ENCODE measurements at places on chromosomes 16 and 17.

- no peak for DNase-seq
Observed at GRCh38 chr17:46170639-46171429, 22.4 kb downstream of the KANSL1 start.

GRCh38 chr17:46795379-46795952 lies 23.0 kb downstream of the WNT3 start:
- no peak for DNase-seq

GRCh38 chr16:78551487-78552085 lies 452.1 kb downstream of the WWOX start:
- peak; percentile 92 for DNase-seq

DNA sequence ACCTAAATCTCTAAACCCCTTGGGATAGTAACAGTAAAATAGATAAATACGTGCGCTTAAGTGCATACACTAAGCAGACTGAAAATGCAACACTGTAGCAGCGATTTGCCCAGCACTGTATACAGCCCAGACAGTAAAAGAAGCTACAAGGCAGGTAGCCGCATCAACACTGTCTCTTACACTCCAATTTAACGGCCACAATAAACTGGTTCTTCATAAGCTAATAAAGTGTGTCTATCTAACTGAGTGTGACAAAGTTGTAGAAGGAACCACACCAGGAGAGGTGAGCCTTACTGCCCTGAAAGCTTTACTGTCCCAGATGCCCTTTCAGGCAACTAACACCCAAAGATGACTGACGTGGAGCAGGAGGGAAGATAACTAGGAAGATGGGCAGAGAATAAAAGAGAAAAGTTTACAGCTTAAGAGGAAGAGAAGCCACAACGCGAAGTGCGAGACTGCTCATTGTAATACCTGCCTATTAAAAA lies 847 bp downstream of the ZDHHC7 start:
- peak; percentile 18 for DNase-seq

GRCh38 chr16:26768385-26769010 lies 298.2 kb upstream of the C16orf82 start:
- DNase-seq, result peak; percentile 22

GRCh38 chr16:85639529-85640253 lies 26.6 kb downstream of the GSE1 start:
- DNase-seq, result peak; percentile 97

DNA sequence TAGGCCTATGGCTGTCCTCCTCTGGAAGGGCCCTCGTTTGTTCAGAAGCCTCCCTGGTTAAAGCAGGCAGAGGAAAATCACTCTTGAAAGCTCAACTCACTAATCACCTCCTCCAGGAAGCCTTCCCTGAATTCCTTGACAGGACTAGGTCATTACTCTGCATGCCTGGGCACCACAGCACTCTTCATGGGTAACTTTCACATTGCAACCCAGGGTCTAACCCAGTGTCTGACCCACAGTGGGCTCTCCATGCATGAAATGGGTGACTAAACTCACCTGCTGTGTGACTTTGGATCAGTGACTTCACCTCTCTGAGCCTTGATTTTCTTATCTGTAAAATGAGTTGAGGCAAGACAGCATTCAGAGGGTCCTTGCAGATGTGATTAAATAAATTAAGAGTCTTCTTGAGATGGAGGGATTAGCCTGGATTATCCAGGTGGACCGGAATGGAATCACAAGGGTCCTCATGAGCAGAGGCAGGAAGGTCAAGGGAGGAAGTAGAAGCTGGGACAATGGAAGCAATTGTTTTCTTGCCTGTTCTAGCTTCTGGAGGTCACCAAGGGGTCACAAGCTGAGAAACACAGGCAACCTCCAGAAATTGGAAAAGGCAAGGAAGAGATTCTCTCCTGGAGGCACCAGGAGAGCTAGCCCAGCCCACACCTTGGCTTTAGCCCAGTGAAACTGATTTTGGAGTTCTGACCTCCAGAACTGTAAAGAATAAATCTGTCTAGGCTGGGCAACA lies 3.8 kb upstream of the RAI1 start:
- DNase-seq, result no peak

DNA sequence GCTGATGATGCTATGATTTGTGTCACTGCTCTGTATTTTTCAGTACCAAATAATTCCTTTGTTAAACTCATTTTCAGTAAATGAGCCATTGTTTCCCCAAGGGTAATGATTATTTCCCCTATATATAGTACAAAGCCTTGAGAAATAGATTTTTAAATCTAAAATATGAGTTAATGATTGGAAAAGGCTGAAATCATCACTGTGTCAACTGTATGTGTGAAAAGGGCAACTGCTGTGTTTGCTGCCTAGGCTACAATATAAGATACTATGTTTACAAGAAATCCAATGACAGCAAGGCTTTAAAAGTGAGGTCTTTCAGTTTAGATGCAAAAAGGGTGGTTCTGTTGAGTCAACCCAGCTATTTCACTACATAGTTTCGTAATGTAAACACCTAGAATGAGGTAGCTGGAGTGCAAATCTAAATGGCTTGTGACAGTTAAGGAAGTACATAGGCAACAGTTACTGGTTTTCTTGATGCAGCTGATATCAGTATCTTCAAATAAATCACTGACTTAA lies 15.3 kb downstream of the NLK start:
- no peak for DNase-seq

GRCh38 chr16:15509593-15510535 lies 75.5 kb downstream of the BMERB1 start:
- DNase-seq, result no peak

- DNase-seq, result no peak
Observed at GRCh38 chr16:84496991-84497390, 7.5 kb downstream of the MEAK7 start.

DNA sequence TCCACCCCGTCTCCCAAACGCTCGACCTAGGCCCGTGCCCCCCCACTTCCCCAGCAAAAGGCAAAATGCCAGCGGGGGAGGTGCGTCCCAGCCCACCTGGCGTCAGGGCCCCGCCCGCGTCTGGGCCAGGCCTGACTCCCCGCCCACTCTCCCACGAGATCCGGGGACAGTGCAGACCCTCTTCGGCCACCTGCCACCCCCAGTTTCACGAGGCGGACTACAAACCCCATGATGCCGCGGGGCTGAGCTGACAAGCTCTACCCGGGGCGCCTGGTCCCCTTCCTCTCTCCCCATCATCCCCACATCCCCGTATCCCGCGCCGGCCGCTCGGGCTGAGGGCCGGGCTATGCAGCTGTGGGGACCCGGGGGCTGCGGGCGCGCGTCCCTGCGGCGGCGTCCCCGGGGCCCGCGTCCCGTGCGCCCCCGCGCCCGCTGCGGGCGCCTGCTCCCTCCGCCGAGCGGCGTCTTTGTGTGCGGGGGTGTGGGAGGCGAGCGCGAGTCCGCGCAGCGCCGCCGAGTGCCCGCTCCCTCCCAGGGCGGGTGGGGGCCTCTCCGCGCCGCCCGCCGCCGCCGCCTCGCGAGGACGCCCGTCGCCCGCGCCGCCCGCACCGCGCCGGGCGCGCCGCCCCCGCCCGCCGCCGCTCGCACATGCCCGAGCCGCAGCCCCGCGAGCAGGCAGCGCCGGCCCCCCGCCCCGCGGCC lies at the start of gene ANKRD13B:
Gene ANKRD13B (plus strand): TSS at position 283 of the 702 bp plus-strand sequence. CDS start 490 bp downstream, outside the sequence.
- DNase-seq, result peak; percentile 87

DNA sequence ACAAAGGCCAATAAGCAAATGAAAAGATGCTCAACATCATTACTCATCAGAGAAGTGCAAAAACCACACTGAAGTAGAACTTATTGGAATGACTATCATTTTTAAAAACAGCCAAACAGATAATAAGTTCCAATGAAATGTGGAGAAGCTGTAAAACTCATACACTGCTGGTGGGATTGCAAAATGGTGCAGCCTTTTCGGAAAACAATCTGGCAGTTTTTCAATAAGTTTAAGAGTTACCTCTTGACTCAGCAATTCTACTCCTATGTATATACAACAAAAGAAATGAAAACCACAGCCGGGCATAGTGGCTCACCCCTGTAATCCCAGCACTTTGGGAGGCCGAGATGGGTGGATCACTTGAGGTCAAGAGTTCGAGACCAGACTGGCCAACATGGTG lies 49.3 kb downstream of the AKAP10 start:
- no peak for DNase-seq

GRCh38 chr17:75601057-75601987 lies 13.7 kb downstream of the MYO15B start:
- peak; percentile 22 for DNase-seq

DNA sequence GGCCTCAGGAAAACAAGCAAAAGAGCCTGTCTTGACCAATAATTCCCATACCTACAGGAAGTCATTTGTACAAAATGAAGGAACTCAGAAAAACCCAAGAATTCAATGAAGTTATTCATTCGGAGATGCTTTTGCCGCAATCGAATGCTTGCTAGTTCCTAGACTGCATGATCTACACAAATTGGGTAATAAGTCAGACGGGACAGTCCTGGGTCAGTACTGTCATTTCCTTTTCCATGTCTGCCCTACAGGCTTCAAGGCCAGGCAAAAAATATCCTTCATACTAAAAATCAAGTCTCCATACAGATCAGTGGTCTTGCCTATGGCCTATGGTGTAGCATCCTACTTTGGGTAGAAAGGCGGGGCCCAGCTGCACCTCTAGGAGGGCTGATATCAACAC lies 71.4 kb downstream of the CFDP1 start:
- DNase-seq, result no peak

DNA sequence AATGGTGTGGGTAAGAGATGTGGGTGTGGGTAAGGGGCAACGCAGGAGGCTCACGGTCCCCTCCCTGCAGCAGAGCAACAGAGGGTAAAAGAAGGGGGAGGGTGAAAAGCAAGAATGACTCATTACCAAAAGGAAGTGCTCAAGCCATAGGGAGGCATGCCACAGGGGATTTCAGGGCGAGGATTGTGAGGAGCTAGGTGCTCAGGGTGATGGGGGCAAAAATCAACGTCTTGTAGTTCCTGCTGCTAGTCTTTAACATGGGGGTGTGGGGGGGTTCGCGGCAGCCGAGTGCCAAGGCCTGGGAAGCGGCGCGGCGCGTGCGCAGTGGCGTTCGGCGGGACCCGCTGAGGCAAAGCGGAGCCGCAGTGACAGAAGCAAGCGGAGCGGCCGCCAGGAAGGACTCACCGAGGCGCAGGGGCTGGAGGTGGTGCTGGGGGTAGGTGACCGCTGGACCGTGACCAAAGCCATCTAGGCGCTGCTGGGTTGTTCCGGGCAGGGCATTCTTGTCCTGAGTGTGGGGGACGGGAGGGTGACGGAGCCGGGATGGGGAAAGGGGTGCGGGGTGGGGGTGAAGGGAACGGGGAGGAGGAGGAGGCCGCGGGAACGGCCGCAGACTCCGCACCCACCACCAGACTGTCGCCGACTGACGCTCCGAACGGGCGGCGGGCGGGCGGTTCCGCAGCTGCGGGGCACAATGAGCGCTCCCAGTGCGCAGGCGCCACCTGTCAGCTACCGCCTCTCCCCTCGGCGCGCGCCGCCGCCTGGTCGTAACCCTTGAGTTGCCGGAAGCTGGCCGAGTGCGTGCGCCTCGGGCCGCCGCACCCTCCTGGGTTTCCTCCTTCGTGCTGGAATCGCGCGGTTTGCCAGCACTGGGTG lies at the start of gene SSH2:
Gene SSH2 (minus strand): TSS at position 696 of the 876 bp plus-strand sequence. CDS start 228 bp downstream, at position 468.
- peak; percentile 93 for DNase-seq

DNA sequence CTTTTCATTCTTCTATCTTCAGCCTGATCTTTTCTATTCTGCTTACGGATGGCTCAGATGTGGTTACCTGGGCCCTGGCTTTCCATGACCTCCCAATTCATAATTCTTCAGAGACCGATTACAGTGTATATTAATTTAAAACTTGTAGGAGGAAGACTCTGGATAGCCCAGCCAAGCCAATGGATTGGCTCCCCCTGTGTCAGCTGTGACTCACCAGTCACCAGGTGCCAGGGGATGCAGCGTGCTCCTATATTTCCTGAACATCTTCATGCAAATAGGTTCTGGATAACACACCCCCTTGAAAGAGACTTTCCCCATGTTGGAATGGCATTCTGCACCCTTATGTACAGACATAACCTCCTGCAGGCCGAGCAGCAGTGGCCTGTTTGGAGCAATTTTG lies 208.3 kb upstream of the WSCD1 start:
- no peak for DNase-seq

DNA sequence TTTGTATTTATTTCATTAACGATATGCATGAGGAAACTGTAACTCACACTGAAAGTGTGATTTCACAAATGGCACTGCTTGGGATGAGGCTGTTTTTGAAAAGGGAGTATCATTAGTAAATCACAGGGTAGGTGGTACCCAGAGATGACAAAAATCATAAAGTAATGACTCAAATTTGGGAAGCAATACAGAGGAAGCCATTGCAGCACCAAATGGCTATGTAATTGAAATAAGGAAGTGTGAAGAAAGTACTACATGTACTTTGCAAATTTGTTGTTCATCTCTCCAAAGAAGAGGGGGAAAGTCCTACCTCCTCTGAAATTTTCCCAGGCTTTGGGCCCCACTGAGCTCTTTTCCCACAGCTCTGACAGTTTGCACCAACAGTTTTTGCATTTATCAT lies 12.3 kb upstream of the ABCC12 start:
- DNase-seq, result no peak

GRCh38 chr17:47895347-47895855 lies 635 bp upstream of the SP2 start:
- DNase-seq, result no peak

DNA sequence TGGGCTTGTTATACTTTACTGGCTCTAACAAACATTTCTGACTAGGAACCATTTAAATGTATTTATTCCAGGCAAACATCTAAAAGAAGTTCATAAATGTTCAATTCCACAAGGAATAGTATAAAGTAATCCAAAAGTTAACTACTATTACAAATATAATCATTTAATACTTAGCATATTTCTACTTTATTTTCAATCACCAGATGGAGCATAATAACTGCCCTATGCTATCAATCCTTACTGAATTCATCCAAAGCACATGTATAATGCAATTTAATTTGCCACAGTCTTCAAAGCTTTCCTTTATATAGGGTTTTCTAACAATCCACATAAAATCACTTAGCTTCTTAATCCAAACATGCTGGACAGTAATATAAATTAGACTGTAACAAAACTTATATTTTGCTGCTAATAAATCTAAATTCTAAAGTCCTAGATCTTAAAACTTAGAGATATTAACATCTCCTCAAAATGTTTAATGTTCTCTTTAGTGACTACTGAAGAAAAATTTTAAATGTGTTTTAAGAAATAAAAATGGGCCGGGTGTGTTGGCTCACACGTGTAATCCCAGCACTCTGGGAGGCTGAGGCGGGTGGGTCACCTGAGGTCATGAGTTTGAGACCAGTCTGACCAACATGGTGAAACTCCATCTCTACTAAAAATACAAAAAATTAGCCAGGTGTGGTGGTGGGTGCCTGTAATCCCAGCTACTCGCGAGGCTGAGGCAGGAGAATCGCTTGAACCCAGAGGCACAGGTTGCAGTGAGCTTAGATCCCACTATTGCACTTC lies 5.9 kb downstream of the MEIOB start:
- peak; percentile 6 for DNase-seq

Data from NCI-H2171 treated with DMSO at 0.1 percent for 48 hours (cell line).